ENCODE measurements at places on chromosomes 6 and 20. TPM values are rescaled to one million over a fixed set of nuclear protein-coding genes. Genes with fewer than 3 reads are reported as not detected.

DNA sequence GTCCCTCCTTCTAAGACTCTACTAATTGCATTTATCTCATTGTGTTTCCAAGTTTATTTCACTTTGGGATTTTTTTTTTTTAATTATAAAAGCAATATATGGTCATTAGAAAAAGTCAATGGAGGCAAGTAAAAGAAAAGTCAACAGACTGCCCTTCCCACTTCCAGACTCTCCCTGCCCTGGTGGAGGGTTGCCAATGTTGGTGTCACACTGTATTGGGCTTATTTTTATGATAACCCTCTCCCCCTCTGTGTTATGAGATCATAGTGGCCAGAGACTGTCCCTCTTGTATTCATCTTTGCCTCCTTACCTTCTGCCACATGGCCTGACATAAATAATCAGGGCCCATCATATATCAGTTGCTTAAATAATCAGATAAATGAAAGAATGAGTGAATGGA lies 63.4 kb downstream of the LRRC1 start:
- no peak overlapping the region for H3K27ac ChIP-seq
- peaks cover 16% of the 10 kb centered on the region for H3K4me1 ChIP-seq
- no peak overlapping the region for H3K4me3 ChIP-seq
- no peaks in the 10 kb centered on the region for H3K27me3 ChIP-seq

Gene TMEM217
- 0.31 TPM for total RNA-seq

Gene F13A1
- not detected for total RNA-seq

- DNase-seq: no peak
- no peaks in the 10 kb centered on the region for H3K36me3 ChIP-seq
- no peak overlapping the region for H3K4me3 ChIP-seq
- H3K27ac ChIP-seq: no peak overlapping the region
- H3K27me3 ChIP-seq: 0 out of 2 replicates have a peak, but pooled peaks cover 3% of the 10 kb centered on the region
These were observed 96.3 kb upstream of the AFDN start for GRCh38 chr6:167730441-167730840.

DNA sequence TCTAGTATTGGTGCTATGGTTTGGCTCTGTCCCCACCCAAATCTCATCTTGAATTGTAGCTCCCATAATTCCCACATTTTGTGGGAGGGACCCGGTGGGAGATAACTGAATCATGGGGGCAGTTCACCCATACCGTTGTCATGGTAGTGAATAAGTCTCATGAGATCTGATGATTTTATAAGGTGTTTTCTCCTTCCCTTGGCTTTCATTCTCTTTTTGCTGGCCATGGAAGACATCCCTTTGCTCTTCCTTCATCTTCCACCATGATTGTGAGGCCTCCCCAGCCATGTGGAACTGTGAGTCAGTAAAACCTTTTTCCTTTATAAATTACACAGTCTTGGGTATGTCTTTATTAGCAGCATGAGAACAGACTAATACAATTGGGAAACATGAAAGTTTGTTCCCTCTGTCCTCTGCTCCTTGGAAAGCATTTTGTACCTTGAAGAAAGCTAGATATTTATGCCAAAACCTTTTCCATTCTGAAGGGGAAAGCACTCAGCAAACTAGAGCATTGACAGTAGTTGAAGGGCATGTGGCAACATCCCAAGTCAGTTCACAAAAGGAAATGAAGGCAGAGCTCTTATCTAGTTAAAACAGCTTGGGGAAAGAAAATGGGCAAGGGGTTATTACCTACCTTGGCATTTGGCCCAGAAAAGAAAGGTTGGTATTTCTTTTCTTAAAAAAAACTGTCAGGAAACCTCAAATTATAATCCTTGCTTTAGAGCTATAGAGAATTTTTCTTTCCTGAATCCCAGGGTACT lies 10.7 kb upstream of the TNFAIP3 start:
- peaks cover 6% of the 10 kb centered on the region for H3K4me1 ChIP-seq
- no peak overlapping the region for H3K27ac ChIP-seq
- no peaks in the 10 kb centered on the region for H3K36me3 ChIP-seq
- DNase-seq: no peak
- H3K4me3 ChIP-seq: no peak overlapping the region
- no peaks in the 10 kb centered on the region for H3K27me3 ChIP-seq

Measured in SJSA1 (cell line).